ENCODE measurements at places on chromosomes 6 and 20. TPM values are rescaled to one million over a fixed set of nuclear protein-coding genes. Genes with fewer than 3 reads are reported as not detected.
A peak's percentile ranks its signal among the peaks of the same experiment; 100 is the strongest.

GRCh38 chr6:157228426-157229131 is 94.7 kb downstream of the TMEM242 start:
- DNase-seq = no peak

DNA sequence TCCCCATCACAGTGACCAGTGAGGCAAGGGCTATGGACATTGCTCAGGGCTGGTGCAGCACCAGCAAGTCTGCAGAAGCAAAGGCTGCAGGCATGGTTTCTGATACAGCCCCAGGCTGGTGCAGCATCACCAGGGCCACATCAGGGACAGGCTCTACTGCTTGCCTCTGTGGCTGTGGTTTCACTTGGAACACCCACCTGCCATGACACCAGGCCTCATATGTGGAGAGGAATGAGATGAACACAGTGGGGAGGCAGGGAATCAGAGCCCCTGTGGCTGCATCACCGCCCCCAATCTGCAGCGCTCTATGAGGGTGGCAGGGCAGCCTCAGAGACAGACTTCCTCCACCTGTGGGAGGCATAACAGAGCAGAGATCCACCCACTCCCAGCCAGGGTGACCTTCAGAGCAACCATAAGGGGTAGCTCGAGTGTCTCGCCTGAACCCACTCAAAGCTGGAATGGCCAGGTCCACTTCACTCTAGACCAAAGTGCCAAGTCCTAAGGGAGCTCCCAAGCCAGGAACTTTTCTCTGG is 7.9 kb downstream of the RING1 start:
- DNase-seq = no peak

DNA sequence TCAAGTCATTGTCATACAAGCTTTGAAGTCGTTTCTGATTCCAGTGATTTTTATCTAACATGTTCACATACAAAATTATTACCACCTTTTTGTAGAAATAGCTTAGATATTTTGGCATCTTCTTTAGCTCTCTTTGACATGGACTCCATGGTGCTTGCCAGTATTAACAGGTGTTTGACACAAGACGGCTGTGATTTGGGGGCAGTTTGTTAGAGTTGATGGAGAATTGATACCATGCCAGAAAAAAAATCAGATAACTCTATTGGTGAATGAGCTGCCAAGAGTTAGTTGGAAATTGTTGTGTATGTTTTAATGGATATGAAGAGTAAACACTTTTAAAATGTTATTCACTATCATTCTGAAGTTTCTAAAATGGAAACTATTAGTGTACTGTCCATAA is 146.6 kb upstream of the LAMP5 start:
- no peak for DNase-seq

DNA sequence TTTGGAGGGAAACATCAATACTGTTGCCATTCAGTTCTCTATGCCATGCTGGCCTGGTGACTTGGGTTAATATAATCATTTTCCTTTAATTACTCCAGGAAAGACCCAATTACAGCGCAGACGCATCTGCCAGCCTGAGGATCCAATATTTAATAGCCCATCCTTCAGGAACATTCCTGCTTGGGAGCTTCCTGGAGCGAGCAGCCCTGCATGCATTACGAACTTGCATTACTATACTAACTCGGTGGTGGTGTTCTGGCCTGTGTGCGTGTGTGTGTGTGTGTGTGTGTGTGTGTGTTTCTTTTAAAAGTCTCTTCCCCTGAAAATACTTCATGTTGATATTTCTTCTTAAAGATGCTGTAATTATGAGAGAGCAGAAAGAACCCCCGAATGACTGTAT is 26.5 kb downstream of the PMEPA1 start:
- no peak for DNase-seq

DNA sequence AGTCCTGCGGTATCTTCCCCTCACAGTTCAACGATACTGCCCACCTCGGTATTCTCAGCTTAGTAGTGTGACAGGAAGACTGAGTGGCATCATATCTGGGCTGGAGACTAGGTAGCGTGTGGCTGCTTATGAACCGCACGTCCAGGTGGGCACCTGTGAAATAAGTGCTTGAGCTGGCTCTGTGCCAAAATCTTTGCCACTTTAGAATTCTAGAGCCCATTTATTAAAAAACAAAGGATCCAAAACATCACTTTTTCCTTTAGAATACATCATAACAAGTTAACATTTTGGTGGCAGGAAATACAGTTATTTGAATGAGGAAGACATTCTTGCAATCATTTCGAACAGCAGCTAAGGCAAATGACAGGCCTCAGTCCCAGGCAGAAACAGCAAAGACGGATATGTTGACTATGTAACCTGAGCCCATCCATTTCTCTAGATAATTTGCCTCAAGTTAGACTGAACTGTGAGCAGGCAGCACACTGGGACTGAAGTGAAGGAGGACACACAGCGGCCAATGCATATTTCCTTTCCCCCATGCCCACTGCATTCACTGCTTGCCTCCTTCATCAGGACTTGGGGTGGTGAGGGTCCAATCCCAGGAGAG is 136.6 kb downstream of the GMDS start:
- DNase-seq = no peak

MLN gene
- total RNA-seq = not detected

LAMP5 gene
- total RNA-seq = not detected

GRCh38 chr6:46452312-46452917 is 38.8 kb downstream of the RCAN2 start:
- no peak for DNase-seq

SLC26A8 gene
- total RNA-seq = not detected

UBD gene
- not detected for total RNA-seq

- DNase-seq = no peak
These were observed 42.7 kb downstream of the RIPOR3 start for GRCh38 chr20:50648651-50649050.

- DNase-seq = no peak
These were observed 295.5 kb downstream of the TAF4 start for GRCh38 chr20:61770113-61770585.

DNA sequence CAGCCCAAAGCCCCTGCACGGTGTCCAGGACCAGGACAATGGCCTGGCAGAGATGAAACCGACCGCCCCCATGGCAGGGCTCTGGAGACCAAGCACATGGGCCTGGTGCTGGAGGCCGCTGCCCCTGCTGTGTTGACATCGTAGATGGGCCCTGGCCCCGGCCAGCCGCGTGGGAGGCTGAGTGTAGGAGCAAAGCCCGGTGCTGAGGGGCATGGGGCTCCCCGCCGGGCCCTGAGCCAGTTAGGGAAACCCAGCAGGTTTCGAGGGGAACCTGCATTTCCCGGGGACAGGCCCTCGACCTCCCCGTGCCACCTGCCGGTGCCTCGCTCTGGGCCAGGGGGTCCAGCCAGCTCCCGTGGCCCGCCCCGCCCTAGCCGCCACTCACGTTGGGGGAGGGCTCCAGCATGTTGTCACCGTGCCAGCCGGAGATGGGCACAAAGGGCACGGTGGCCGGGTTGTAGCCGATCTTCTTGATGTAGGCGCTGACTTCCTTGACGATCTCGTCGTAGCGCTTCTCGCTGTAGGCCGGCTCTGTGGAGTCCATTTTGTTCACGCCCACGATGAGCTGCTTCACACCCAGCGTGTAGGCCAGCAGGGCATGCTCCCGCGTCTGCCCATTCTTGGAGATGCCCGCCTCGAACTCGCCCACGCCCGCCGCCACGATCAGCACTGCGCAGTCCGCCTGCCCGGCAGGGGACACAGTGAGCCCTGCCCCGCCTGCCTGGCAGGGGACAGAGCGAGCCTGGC is 4.3 kb downstream of the EEF1A2 start:
- no peak for DNase-seq

DNA sequence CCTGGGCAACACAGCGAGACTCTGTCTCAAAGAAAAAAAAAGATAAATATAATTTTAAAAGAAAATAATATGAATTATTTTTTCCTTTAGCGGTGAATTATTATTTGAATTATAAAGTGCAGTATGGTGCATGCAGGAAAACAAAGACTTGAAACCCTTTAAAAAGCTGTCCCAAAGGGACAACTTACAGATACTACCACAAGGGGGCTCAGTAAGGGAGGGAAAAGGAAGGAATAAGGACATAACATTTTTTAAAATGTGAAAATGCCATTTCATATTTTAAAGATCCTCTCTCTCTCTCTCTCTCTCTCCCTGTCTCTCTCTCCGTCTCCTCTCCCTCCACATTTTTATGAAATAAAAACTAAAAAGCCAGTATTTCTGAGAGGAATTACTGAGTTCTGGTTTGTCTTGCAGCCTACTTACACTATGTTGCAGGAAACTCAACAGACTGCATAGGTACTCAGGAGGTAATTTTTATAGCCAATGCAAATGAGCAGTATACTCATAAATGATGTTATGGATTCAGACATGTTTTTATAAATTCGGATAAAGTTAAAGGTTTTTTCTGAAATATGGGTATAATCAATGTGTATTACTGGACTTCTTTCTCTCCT is 455.0 kb upstream of the GJE1 start:
- DNase-seq = peak; percentile 32

GRCh38 chr6:45562171-45562570 is 184.4 kb upstream of the SUPT3H start:
- DNase-seq = no peak

- no peak for DNase-seq
These were observed 30.9 kb downstream of the KIAA1755 start for GRCh38 chr20:38229376-38230252.

DNA sequence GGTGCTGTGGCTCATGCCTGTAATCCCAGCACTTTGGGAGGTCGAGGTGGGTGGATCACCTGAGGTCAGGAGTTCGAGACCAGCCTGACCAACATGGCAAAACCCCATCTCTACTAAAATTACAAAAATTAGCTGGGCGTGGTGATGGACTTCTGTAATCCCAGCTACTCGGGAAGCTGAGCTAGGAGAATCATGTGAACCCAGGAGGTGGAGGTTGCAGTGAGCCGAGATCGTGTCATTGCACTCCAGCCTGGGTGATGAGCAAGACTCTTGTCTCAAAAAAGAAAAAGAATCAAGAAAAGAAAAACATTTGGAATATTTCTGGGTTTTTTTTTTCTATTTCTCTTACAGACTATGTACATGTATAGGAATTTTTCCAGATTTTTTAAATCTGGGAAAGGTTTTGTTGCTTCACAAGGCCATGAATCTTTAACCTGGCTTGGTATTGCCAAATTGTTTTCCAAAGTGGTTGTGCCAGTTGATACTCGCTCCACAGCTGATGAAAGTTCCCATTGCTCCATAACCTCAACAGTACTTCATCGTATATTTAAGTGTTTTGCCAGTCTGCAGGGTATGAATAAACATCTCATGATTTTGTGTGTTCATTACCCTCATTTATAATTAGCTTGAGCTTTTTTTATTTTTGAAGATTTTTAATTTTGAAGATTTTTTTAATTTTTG is 33.5 kb downstream of the RNF217 start:
- DNase-seq = no peak

CNR1 gene
- not detected for total RNA-seq

- DNase-seq = no peak
These were observed 612.5 kb downstream of the CDH26 start for GRCh38 chr20:60570481-60571277.

DNA sequence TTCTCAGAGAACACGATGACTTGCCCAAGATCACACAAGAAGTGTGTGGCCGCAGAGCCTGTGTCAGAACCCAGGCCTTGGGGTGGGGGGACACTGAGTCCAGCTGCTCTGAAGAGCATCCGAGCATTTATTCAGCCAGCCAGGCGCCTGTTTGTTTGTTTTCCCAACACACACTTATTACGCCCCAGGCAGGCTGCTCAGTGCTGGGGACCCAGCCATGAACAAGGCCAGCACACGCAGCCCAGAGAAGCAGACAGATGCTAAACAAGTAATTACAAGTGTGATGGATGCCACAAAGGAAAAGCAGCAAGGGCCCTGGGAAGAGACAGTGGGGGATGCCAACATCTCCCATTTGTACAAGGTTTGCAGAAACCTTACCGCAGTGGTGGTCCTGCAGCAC is 19.4 kb upstream of the SIRPA start:
- no peak for DNase-seq

GRCh38 chr6:137416376-137417109 is 77.7 kb downstream of the OLIG3 start:
- no peak for DNase-seq

DNA sequence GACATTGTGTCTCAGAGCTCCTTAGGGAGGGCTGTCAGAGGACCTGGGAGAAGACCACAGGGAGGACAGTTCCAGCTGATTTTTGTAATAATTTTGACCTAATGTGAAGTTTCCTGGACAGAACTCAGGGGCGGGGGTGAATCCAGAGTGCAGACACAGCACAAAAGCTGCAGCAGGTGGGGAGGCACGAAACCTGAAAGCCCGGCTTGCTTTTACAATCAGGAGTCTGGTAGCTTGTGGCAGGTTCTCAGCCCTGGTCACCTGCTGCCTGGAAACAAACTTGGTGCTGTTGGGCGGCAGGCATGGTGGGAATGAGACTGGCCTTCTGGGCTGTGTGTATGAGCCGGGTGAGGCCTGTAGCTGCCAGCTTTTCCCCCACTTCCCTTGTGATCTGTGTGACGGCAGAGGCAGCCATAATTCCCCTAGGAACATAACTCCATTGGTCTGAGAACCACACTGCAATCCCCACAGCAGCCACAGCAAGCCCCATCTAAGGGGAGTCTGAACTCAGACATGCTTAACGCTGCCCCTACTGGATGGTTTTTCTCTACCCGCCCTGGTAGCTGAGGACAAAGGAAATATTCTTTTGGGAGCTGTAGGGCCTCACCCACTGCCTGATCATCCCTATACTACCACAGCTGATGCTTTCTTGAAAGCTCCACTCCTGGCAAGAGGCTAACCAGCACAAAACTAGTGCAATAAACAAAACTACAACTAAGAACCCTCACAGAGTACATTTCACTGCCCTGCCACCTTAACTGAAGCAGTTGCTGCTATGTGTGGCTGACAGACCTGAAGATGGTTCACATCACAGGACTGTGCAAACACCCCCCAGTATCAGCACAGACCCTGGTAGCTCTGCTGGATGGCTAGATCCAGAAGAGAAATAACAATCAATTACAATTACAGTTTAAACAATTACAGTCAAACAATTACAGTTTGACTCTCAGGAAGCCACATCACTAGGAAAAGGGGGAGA is 1055.1 kb upstream of the GJE1 start:
- no peak for DNase-seq

TFAP2C gene
- total RNA-seq = 16.3 TPM

GRCh38 chr6:112710710-112711109 is 363.6 kb downstream of the RFPL4B start:
- peak; percentile 61 for DNase-seq

GPR6 gene
- not detected for total RNA-seq

- no peak for DNase-seq
These were observed 99.4 kb downstream of the ASXL1 start for GRCh38 chr20:32457479-32457986.

GRCh38 chr20:44683263-44684046 is 31.7 kb upstream of the CCN5 start:
- peak; percentile 56 for DNase-seq

PBOV1 gene
- total RNA-seq = not detected

DNA sequence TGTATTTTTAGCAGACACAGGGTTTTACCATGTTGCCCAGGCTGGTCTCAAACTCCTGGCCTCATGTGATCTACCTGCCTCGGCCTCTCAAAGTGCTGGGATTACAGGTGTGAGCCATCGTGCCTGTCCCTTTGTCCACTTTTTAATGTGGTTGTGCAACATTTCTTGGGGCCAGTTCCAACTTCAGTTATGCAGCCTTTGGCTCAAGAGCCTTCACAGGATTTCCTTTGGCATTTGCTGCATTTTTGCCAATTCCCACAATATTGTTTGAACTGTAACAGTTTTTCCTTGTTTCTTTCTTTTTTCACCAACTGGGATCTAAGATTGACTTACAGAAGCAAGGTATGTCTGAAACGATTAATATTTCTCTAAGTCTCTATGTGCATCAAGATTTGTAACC is 63.6 kb downstream of the EDN1 start:
- DNase-seq = no peak

All from foreskin keratinocyte (primary cell).